ENCODE measurements at places on chromosomes 12 and 14. TPM values are rescaled to one million over a fixed set of nuclear protein-coding genes. Genes with fewer than 3 reads are reported as not detected.

The PAPLN gene
- 4.9 TPM for total RNA-seq

The TRHDE gene
- total RNA-seq: not detected

The KRT85 gene
- total RNA-seq: not detected

The SYT10 gene
- total RNA-seq: not detected

The VWF gene
- 0.34 TPM for total RNA-seq

The APOF gene
- not detected for total RNA-seq

The TMEM119 gene
- total RNA-seq: not detected

The TSHR gene
- total RNA-seq: not detected

The ZBTB42 gene
- 3.4 TPM for total RNA-seq

Measured in melanocyte of skin (primary cell).